ENCODE measurements at places on chromosomes 12 and 14. TPM values are rescaled to one million over a fixed set of nuclear protein-coding genes. Genes with fewer than 3 reads are reported as not detected.
A peak's percentile ranks its signal among the peaks of the same experiment; 100 is the strongest.

Gene CAPZA3
- not detected for total RNA-seq

Gene NPAS3
- 0.95 TPM for total RNA-seq

Gene MYBPC1
- not detected for total RNA-seq

Gene ASCL1
- total RNA-seq: 0.15 TPM

Gene CYP27B1
- 1.1 TPM for total RNA-seq

GRCh38 chr12:105100998-105101397 is 6.5 kb upstream of the WASHC4 start:
- H3K4me3 ChIP-seq: no peak overlapping the region
- no peak for DNase-seq
- H3K36me3 ChIP-seq: no peaks in the 10 kb centered on the region
- no peak overlapping the region for H3K27ac ChIP-seq
- H3K27me3 ChIP-seq: no peaks in the 10 kb centered on the region
- no peaks in the 10 kb centered on the region for H3K4me1 ChIP-seq

DNA sequence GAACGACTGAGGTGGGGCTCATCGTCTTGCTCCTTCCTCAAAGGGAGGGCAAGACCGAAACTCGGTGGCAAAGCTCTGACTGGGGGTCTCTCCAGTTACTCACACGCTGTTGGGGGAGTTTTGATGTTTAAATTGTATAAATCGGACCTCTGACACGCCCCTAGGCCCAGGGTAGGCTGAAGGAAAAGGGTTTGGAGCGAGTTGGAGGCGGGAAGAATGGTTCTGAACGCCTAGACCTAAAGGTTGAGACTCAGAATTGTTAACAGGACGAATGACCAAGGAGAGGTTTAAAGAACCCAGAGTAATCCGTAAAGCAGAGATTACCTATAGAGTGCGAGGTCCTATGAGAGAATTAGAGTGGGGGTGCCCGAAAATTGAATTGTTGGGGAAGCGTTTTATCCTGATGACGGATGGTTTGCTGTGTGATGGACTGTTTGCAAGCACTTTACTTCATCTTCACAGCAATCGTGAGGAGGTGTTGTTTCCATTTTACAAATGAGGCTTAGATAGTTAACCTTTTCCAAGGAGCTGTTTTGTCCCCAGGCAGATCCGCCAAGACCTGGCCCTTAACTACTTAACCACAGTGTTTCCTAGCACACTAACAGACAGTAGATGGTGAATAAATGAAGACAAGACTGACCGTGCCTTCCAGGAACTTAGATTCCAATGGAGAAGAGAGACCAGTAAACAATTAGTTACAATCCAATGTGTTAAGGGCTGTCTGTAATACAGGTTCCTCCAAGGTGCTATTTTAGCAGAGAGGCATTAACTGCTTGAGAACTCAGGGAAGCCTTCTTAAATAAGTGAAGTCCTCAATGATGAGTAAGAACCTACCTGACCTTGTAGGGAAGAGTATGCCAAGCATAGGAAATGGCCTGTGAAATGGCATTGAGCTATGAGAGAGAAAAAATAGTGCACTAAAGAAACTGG is 929 bp upstream of the UBE2N start:
- H3K36me3 ChIP-seq: no peaks in the 10 kb centered on the region
- H3K27me3 ChIP-seq: no peaks in the 10 kb centered on the region
- no peak for DNase-seq
- H3K4me3 ChIP-seq: peak overlapping the region; percentile 90
- peaks cover 34% of the 10 kb centered on the region for H3K4me1 ChIP-seq
- H3K27ac ChIP-seq: peak overlapping the region; percentile 95

GRCh38 chr14:55349565-55349964 is 62.1 kb downstream of the ATG14 start:
- H3K27ac ChIP-seq: no peak overlapping the region
- DNase-seq: no peak
- peaks cover 15% of the 10 kb centered on the region for H3K4me1 ChIP-seq
- H3K4me3 ChIP-seq: no peak overlapping the region
- H3K36me3 ChIP-seq: peaks cover 37% of the 10 kb centered on the region
- no peaks in the 10 kb centered on the region for H3K27me3 ChIP-seq

GRCh38 chr12:124399622-124400021 is 104.7 kb downstream of the RFLNA start:
- H3K4me1 ChIP-seq: peaks cover 51% of the 10 kb centered on the region
- peak overlapping the region; percentile 34 for H3K27ac ChIP-seq
- H3K36me3 ChIP-seq: peaks cover 96% of the 10 kb centered on the region
- no peak for DNase-seq
- H3K4me3 ChIP-seq: no peak overlapping the region
- no peaks in the 10 kb centered on the region for H3K27me3 ChIP-seq

- H3K27me3 ChIP-seq: peaks cover 10% of the 10 kb centered on the region
- DNase-seq: peak; percentile 85
- peak within 1 kb of the TSS; percentile 92 for H3K4me3 ChIP-seq
Measured at GRCh38 chr14:52950898-52951680, at the start of gene FERMT2. Gene FERMT2, minus strand, starts transcription at chr14:52951050. Its CDS starts 482 bp downstream, at chr14:52950568.

DNA sequence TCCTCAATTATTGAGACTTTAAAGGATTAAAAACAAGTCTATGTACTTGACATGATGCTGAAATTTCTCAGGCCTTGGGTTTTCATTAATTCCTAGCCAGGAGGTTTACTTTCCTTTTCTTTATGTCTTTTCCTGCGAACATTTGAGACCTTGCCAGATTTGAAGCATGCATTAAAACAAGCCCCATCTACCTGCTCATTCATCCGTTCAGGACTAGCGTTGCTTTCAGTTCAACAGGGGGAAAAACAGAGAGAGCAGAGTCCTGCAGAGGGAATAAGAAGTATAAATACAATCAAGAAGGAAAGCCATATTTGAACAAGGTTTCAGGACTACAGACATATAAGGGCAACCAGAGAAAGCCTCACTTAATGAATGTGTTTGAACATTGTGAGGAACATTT is 542.4 kb downstream of the DIO2 start:
- no peaks in the 10 kb centered on the region for H3K4me1 ChIP-seq
- no peak for DNase-seq
- no peak overlapping the region for H3K4me3 ChIP-seq
- no peaks in the 10 kb centered on the region for H3K36me3 ChIP-seq
- H3K27me3 ChIP-seq: no peaks in the 10 kb centered on the region

- no peak overlapping the region for H3K4me3 ChIP-seq
- no peaks in the 10 kb centered on the region for H3K4me1 ChIP-seq
- no peak overlapping the region for H3K27ac ChIP-seq
- DNase-seq: no peak
- no peaks in the 10 kb centered on the region for H3K27me3 ChIP-seq
- peaks cover 3% of the 10 kb centered on the region for H3K36me3 ChIP-seq
Measured at GRCh38 chr12:5899675-5900074, 45.4 kb downstream of the ANO2 start.

Gene KLRB1
- total RNA-seq: 4.3 TPM

Gene TRPV4
- 7.7 TPM for total RNA-seq

DNA sequence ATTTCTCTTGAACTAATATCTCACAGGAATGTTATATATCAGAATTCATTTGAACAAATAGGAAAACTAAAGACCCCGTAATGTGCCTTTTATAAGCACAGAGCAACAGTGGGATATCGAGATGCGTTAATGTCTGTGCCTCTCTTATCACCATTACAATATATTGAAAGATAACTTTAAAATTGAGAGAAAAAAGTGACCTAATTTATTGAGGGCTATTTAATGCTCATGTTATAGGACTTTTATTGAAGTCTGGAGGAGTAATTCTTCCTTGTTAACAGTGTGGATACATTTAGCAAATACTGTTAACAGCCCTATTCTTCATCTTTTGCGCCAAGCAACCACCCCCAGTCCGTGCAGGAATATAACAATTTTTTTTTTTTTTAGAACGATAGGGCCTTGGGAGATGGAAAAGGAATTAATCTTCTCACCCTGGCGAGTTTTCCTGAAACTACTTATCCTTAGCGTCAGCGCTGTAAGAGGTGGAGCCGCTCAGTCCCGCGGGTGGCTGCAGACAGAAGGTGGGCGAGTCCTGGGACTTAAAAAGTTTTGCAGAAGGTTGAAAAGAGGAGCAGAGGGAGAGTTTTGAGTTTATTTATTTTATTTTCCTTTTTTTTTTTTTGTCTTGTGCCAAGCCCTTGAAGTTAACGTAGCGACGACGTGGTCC is 11.0 kb downstream of the FOXG1 start:
- no peaks in the 10 kb centered on the region for H3K36me3 ChIP-seq
- no peak for DNase-seq
- no peak overlapping the region for H3K4me3 ChIP-seq
- H3K27ac ChIP-seq: no peak overlapping the region
- no peaks in the 10 kb centered on the region for H3K4me1 ChIP-seq
- H3K27me3 ChIP-seq: peaks cover 99% of the 10 kb centered on the region

DNA sequence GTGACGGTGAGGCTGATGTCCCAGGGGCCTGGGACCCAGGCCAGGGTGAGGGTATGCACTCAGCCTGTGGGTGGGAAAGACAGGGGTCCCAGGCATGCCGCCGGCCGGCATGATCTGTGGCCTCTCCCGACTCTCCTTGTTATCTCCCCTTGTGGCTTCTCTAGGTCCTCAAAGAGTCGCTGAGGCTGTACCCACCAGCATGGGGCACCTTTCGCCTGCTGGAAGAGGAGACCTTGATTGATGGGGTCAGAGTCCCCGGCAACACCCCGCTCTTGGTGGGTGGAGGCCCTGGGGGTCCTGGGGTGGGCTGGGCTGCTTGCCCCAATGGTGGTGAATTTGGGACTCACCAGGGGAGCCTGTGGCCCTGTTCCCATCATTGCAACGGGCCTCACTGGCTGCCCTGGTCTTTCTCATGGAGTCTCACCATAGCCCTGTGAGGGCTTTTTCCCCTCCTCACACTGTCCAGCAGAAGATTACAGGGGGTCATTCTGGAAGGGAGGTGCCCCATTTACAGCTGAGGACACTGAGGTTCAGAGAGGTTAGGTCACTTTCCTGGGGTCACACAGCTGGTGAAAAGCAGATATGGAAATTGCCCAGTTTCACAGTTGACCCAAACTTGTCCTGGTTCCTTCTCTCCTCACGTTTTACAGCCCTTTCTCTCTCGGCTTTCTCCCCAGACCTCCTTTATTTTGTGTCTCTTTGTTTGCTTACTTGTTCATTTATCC is 37.9 kb downstream of the CYP46A1 start:
- H3K27ac ChIP-seq: no peak overlapping the region
- H3K27me3 ChIP-seq: peaks cover 2% of the 10 kb centered on the region
- peak; percentile 19 for DNase-seq
- no peaks in the 10 kb centered on the region for H3K4me1 ChIP-seq
- H3K4me3 ChIP-seq: no peak overlapping the region

DNA sequence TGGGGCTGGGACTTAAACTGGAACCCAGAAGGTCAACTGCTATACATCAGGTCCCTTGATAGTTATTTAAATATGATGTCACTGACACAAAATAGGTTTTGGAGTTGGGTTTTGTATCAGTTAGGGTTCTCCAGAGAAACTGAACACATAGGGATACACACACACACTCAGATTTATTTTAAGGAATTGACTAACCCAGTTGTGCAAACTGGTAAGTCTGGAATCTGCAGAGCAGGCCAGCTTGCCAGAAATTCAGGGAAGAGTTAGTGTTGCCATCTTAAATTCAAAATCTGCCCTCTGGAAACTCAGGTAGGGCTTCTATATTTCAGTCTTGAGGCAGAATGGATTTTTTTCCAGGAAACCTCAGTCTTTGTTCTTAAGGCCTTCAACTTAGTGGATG is 36.9 kb downstream of the MAPK1IP1L start:
- no peaks in the 10 kb centered on the region for H3K27me3 ChIP-seq
- H3K4me3 ChIP-seq: no peak overlapping the region
- no peaks in the 10 kb centered on the region for H3K36me3 ChIP-seq
- no peak for DNase-seq
- H3K4me1 ChIP-seq: peaks cover 15% of the 10 kb centered on the region

Gene KRT6C
- total RNA-seq: not detected

DNA sequence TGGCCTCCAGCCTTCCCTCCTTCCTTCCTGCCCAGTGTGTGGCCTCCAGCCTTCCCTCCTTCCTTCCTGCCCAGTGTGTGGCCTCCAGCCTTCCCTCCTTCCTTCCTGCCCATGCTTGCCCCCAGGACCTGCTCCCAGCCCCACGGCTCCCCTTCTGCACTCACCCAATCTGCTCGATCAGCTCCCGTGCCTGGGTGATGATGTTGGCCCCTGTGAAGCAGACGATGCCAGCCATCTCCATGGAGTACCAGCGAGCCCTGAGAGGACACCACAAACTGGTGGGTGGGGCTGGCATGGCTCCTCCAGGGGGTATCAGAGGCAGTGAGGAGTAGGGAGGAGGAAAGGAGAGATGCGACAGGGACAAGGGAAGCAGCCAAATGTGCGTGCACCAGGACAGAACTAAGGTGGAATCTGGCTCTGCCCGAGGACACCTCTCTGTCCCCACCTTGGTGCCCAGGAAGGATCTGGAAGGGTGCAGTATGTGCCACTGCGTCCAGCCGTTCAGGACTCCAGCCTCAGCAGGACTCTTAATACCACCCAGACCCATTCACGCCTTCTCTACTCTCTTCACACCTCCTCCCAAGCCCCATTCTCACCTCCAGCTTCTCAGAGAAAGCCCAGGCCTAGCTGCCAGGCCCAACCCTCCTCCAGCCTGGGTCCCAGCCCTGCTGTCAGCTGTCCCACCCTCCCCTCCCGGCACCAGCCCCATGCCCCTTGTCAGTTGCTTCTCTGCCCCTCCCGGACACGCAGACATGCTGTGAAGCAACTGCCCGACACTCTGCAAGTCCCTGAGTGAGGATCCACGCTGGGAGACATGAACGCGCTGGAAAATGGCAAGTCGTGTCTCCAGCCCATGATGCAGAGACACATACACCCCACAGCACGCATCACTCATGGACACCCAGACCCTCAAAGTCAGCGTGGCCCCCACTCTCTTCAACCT is 22.7 kb downstream of the POLE start:
- H3K4me1 ChIP-seq: no peaks in the 10 kb centered on the region
- peaks cover 95% of the 10 kb centered on the region for H3K36me3 ChIP-seq
- DNase-seq: no peak
- H3K27me3 ChIP-seq: no peaks in the 10 kb centered on the region
- H3K27ac ChIP-seq: no peak overlapping the region

DNA sequence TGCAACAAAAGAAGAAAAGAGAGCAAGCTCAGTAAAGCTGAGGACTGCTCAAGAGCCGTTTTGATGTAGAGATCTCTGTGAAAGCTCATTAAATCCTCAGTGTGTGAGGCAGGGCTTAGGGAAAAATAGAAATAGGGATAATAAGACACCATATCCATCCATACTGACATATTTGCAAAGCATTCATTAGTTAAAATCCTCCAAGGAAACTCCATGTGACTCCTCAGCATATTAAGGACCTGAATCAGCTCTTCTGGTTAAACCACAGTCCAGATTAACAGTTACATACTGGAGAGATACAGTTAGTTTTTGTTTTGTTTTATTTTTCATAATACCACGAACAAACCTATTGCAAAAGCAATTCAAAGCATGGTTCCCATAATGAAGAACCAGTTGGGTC is 288.2 kb downstream of the PAWR start:
- H3K27me3 ChIP-seq: no peaks in the 10 kb centered on the region
- H3K27ac ChIP-seq: no peak overlapping the region
- no peak overlapping the region for H3K4me3 ChIP-seq
- H3K4me1 ChIP-seq: no peaks in the 10 kb centered on the region
- DNase-seq: no peak
- no peaks in the 10 kb centered on the region for H3K36me3 ChIP-seq

Measured in lower lobe of right lung (tissue), 2 donors.